Activated CD4-positive, alpha-beta T cell treated with anti-CD3 and anti-CD28 coated beads for 4 hours (primary cell): ENCODE measurements at places on chromosomes 16 and 17.

DNA sequence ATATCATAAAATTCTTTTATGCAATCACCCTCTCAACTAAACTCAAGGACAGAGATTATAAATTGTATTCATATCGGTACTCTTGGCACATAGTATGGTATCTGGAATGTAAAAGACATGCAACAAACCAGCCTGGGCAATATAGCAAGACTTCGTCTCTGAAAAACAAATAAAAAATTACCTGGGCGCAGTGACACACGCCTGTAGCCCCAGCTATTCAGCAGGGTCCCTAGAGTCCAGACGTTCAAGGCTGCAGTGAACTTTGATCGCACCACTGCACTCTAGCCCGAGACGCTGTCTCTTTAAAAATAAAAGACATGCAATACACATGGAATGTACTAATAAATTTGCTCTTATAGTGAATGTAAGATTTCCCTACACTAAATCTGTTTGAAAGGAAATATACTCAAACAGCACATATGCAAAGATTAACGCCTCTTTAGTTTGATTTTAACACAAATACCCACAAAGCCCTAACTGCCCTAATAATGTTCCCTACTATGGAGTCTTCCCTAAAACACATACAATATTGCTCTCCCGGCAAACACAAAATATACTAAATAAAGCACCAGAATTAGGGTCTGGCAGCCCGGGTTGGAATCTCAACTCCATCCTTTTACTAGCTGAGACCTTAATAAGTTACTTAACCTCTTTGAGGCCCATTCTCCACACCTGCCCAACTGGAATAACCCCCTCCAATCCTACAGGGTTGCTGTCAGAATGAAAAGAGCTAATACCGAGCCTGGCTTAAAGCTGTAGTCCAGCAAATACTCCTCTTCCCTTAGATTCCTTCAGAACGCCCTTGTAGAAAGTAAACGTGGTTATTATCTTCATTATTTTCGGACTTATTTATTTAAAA is 1.2 kb downstream of the ABCA5 start:
- DNase-seq: no peak

- no peak for DNase-seq
Observed at GRCh38 chr17:443109-443508, 90.5 kb upstream of the RPH3AL start.

GRCh38 chr17:32191306-32191705 is 49.0 kb downstream of the RHOT1 start:
- no peak for DNase-seq

DNA sequence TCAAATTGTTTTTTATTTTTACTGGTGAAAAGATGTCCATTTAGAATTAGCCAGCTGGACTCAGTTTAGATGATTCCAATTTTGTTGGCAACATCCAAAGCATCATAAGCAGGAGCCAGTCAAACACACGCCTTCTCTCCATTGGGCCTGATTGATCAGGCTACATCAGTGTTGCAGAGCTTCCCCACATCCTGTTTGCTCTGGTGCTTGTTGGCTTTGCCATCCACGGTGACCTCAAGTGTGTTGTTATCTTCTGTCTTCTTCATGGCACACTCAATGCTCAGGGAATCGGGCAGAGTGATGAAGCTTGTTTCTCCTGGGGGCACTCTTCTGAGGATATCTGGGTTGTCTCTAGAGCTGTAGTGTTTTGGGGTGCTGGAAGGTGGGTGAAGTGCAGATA is 6.3 kb upstream of the NETO2 start:
- no peak for DNase-seq

DNA sequence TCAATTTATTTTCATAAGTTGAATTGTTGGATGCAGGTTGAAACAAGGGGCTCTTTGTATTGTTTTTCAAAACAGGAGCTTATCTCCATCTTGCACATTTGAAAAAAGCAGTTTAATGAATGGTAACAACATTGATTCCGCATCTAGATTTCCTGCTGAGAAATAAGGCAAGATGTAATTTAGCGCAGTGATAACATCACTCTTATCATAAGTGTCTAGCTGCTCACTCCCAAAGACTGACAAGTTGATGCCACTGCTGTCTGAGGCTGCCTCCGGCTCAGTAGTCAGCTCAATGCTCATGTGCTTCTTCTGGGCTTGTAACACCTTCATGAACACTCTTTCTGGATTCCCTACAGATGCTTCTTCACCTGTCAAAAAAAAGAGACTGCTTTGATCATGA is 92.4 kb downstream of the KPNA2 start:
- no peak for DNase-seq

GRCh38 chr16:57357330-57358085 is 1.1 kb upstream of the CCL22 start:
- no peak for DNase-seq

DNA sequence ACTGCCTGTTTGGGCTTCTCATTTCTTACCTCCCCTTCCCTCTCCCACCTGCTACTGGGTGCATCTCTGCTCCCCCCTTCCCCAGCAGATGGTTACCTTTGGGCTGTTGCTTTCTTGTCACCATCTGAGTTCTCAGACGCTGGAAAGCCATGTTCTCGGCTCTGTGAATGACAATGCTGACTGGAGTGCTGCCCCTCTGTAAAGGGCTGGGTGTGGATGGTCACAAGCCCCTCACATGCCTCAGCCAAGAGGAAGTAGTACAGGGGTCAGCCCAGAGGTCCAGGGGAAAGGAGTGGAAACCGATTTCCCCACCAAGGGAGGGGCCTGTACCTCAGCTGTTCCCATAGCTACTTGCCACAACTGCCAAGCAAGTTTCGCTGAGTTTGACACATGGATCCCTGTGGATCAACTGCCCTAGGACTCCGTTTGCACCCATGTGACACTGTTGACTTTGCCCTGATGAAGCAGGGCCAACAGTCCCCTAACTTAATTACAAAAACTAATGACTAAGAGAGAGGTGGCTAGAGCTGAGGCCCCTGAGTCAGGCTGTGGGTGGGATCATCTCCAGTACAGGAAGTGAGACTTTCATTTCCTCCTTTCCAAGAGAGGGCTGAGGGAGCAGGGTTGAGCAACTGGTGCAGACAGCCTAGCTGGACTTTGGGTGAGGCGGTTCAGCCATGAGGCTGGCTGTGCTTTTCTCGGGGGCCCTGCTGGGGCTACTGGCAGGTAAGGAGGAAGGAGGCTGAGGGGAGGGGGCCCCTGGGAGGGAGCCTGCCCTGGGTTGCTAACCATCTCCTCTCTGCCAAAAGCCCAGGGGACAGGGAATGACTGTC is at the start of gene CD68:
TSS of gene CD68 (plus strand) at position 638 of the 833 bp plus-strand sequence. CDS start at position 678, 40 bp downstream.
- peak; percentile 66 for DNase-seq

DNA sequence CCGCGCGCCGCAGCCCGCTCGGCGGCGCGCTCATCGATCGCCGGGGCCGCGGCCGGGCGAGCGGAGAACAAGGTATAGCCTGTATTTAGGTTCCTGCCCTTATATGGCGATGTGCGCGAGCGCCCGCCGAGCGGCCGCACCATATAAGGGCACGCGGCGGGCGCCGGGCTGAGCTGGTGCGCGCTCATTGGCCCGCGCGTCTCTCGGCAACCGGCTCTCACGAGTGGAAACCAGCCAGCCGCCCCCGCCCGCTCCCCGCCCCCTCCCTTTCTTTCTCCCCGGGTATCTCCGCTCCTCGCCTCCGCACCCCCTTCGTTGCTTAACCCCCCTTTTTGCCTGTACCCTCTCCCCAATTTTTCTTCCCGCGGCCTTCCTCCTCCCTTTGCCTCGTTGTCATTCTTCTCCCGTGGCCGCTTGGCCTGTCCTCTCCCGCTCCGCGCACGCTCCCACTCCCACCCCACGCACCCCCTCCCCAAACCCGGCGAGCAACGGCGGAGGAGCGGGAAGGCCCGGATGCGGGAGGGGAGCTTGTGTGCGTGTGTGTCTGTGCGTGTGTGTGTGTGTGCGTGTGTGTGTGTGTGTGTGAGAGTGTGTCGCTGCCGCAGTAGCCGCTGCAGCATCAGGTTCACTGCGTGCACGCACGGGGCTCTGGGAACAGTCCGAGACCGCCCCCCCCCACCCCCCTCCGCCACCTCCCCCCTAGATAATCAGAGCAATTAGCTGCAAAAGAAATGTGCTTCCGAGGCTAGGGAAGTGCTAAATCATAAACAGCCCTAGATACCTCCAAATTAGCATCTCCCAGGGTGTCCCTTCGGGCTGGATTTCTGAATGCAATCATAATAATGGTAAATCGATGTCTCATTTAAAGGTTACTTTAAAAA is 13.5 kb upstream of the CBX8 start:
- DNase-seq: peak; percentile 82

GRCh38 chr16:85137323-85138072 is 25.2 kb upstream of the CIBAR2 start:
- no peak for DNase-seq

DNA sequence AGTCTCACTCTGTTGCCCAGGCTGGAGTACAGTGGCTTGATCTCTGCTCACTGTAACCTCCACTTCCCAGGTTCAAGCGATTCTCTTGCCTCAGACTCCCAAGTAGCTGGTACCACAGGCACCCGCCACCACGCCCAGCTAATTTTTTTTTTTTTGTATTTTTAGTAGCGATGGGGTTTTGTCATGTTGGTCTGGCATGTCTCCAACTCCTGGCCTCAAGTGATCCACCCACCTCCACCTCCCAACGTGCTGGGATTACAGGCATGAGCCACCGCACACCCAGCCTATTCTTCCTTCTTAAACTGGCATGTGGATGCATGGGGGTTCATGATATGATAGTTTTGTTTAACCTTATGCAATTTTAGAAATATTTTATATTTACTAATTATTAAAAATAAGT is 39.4 kb upstream of the VWA3A start:
- no peak for DNase-seq

GRCh38 chr17:39599004-39599664 is 8.6 kb downstream of the NEUROD2 start:
- no peak for DNase-seq

- no peak for DNase-seq
Observed at GRCh38 chr16:3874794-3875692, 5.5 kb downstream of the CREBBP start.

DNA sequence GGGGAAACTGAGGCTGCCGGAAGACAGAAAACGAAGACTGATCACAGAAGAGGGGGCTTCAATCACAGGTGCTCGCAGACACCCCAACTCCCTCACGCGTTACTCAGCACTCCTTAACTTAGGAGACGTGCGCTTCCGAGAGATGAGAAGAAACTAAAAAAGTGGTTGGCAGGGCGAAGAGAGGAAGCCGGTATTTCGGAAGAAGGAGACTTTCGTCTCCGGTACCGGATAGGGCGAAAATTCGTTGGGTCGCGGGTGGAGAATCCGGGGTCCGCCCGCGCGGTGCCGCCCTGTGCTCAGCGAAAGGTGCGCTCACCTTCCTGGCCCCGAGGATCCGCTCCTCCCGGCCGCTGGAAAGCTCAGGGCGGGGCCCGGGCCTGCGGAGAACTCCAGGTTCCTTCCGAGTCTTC is 917 bp upstream of the TBX2 start:
- DNase-seq: no peak

- no peak for DNase-seq
Observed at GRCh38 chr17:2801841-2802240, 5.6 kb downstream of the RAP1GAP2 start.

DNA sequence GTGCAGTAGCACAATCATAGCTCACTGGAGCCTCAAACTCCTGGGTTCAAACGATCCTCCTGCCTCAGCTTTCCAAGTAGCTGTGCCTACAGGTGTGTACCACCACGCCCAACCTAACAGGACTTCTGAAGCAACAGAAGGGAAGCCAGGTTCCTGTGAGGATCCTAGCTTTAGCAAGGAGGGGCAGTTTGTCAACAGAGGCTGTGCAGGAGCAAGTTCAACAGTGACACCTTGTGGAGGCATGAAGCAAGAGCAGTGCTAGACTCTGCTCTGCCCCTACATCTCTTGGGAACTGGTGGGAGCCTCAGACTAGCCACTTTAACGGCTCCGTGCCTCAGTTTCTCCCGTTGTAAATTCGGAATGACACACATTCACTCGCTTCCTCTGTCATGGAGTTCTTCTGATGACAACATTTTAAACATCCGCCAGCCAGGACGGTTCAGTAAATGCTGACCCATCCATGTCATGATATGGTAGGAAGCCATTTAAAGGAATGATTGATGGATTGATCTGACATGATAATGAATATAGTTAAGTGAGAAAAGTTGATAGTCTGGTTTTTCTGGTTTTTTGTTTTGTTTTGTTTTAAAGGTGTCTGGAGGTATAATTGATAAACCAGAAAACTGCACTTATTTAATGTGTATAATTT is 218.7 kb downstream of the MRTFB start:
- no peak for DNase-seq

GRCh38 chr16:11331967-11332366 is 13.3 kb upstream of the RMI2 start:
- no peak for DNase-seq

GRCh38 chr17:3557768-3558583 is at the start of gene TRPV3:
TSS of gene TRPV3 (minus strand) at chr17:3557812. CDS start at chr17:3554850, 2,962 bp downstream.
- peak; percentile 83 for DNase-seq

GRCh38 chr17:19398301-19399181 is 11.6 kb upstream of the MFAP4 start:
- no peak for DNase-seq

- no peak for DNase-seq
Observed at GRCh38 chr17:70137451-70138230, 31.7 kb upstream of the KCNJ2 start.

DNA sequence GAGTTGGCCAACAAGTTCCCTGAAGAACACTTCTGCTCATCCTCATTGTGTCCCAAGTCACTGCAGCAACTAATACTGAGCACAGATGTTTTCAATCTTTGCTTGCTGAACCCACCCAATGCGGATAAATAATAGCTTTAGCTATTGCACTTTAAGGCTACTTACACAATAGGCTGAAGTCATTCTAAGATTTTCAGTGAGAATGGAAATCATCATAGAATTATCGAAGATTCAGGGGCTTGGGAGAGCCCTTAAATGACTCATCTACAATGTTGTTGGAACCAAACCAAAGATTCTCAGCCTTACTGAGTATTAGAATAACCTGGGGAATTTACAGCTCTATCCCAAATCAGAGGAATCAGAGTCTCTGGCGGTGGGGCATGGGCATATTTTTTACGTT is 51.2 kb downstream of the SYCE1L start:
- no peak for DNase-seq

DNA sequence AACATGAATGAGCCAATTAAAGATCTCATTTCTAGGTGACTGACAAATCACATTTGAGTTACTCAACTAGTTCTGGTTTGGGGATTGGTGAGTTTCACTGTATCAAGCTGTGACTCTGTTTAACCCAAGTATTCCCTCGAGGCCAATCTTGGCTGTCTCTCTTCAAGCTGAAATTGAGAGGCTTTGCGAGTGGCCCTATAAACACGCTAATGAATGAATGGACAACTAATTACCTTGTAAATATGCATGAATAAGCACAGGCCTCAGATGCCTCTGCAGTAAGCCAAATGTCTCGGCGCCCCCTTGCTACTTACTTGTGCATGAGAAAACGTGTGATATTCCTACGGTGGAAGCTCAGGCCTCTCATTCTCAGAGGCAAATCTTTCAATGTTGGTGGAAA is 450.3 kb upstream of the PSMD7 start:
- DNase-seq: no peak

GRCh38 chr17:64412944-64413381 is 22.3 kb upstream of the PECAM1 start:
- DNase-seq: no peak

- DNase-seq: no peak
Observed at GRCh38 chr16:79009896-79010295, 590.6 kb downstream of the MAF start.

GRCh38 chr16:88700636-88701482 is 5.3 kb downstream of the RNF166 start:
- DNase-seq: peak; percentile 95
